NCI-H1436 treated with DMSO at 0.1 percent for 48 hours (cell line): ENCODE measurements at places on chromosomes 16 and 17.

GRCh38 chr17:39402890-39403605 is 1.6 kb upstream of the FBXL20 start:
- DNase-seq, result no peak

- DNase-seq, result no peak
These were observed 46.0 kb downstream of the TMC5 start for GRCh38 chr16:19463468-19464315.

DNA sequence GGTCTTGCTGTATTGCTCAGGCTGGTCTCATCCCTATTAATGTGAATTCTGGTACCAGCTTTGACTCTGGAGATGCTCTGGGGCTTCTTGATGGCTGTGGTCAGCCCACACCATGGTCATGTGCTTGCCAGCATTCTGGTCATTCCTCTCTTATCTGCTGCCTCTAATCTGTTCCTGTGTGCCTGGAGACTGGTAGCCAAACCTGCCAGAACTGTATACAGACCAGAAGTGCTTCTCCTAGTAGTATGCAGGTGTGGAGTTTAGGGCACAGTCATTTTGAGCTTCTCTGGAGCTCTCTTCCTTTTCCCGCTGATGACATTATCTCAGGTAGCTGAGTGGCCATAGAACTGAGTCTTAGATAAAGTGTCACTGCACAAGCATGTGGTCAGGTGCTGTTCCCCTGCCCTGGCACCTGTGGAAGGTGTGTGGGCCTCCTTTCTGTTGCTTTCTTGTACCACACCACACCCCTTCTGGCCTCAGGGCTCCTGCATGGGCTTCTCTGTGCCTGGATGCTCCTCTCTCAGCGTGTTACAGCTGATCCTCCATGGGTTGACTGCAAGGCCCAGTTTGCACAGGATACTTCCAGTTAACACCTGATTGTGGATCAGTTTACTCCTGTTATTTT is 162.7 kb downstream of the SPECC1 start:
- no peak for DNase-seq

DNA sequence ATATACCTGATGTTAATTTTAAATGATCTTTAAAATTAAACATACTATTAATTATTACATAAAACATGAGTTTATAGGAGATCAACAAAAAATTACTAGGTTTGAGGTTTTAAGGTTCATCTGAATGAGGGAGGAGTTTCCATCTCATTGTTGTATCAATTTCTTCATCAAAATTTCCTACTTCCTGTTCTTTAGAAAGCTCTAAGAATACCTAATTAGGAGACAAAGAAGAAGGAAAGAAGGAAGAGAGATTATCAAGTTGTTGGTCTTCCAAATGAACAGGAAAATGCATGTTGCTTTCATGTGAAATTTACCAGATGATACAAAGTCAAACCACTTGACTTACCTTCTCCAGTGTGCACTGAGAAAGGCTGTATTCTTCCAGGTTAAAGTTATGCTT is 18.1 kb upstream of the ABCA9 start:
- DNase-seq, result no peak

- DNase-seq, result no peak
These were observed 541.9 kb upstream of the EEF2KMT start for GRCh38 chr16:5639531-5639930.

DNA sequence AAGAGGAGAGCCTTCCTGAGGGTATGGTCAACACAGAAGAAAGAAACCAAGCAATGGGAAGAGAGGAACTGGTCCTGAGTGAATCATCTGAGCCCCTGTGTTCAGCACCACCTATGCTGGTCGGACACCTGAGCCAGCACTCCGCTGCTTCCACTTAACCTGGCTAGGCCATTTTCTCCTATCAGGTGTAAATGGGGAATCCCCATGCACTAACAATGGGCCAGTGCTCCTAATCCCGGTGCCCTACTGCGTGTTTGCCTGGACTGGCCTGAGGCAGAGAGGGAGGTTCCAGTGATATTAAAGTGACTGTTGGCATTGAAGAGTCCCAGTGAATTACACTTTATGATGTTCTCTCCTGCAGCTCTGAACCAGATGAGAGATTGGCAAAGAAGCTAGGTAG is 34.4 kb upstream of the XYLT2 start:
- no peak for DNase-seq

GRCh38 chr16:77897129-77897437 is 108.7 kb downstream of the VAT1L start:
- DNase-seq, result no peak

GRCh38 chr17:73643001-73643851 is 1.0 kb downstream of the SDK2 start:
- DNase-seq, result no peak

DNA sequence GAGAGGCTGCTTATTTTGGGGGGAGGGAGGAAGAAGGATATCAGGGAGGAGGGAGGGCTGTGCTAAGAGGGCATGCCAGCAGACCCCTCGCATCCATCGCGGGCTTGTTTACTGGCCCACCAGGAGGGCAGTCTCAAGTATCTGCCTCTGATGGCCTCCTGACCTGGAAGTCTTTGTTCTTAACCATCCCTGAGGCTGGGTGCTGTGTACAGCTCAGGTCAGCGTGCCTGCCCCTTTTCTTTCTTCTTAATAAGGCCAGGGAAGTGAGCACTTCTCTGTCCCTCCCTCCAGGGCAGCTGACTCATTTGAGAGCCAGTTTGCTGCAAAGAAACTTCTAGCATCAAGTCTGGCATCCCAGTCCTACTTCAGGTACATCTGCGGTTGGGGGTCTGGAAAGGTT is 157.0 kb downstream of the CCDC182 start:
- DNase-seq, result no peak
